ENCODE measurements at places on chromosomes 12 and 14.

GRCh38 chr12:21472197-21472823, 29.1 kb downstream of the RECQL start:
- DNase-seq = no peak

DNA sequence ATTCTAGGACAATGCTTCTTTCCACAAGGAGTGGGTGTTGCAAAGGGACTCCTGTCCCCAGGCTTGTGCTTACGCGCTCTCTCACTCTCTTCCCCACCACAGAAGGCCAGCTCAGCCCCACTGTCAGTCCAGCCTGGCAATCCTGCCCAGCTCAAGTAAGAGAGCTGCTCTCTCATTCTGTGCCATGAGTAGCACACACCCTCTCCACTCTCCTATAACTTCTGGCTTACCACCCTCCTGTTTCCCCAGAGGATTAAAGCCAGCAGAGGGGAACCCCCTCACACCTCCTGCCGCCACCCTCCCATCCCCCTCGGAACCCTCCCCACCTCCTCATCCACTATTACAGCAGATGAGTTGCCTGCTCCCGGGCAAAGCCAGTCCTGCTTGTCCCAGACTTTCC, 17.1 kb downstream of the NCKAP5L start:
- DNase-seq = no peak

GRCh38 chr12:25155022-25155576, 39.9 kb downstream of the DNAI7 start:
- no peak for DNase-seq

DNA sequence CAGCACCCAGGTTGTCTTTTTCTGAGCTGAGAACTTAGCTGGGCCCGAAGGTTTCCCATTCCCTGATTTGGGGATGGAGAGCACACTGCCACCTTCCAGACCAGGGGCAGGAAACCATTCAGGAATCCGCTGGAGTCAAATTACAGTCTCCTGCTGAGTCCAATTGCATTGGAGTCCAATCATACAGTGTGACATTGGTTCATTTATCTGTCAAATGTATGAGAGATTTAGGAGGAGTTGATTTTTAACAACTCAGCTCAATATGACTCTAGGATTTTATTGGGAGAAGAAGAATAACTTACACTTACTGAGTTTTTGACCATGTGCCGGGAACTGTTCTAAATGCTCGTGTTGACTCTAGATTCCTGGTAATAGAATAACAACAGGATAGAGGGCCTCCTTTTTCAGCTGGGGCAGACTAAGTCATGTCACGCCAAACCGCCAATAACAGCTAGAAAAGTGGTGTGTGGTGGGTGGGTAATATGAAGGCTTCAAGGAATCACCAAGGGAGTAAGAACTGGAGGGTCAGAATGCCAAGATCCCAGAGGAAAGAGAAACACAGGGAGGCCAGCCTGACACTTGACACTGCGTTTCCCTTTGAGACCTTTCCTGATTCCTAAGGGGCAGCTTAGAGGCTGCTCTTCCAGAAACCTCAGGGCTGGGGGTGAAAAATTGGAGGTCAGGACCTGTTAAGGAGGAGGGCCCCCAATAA, 11.5 kb downstream of the SYNDIG1L start:
- DNase-seq = no peak

DNA sequence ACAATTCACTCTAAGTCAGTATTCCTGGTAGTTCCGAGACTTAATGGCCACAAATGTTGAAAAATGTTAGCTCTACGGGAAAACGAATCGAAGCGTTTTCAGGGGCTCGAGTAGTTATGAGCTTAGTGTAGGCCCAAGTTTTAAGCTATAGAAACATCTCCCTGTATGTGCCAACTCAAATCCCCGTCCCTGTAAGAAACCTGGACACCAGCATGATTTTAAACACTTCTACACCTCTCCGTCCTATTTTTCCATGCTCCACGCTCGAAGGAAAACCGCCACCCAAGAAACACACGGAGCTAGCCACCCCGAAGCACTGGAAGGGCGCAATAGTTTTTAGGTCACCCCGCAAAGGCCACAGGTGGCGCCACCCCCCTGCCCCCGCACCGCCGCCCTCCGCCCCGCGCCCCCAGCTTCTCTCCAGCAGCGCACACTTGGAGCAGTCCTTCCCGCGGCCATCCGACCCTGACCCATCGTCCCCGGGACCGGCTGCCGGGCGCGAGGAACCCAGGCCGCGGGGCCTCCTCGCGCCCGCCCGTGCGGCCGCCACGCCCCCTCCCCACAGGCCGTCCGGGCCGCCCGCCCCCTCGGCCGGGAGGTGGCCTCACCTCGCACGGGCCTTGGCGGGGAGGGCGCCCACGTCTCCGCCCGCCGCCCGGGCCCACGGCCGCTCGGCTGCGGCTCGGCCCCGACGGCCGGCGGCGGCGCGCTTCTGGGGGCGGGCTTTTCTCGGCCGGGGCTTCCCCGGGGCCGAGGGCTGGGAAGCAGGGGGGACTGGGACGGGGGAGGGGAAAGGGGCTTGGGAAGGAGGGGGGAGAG, 522 bp downstream of the R3HDM2 start:
- peak; percentile 20 for DNase-seq
